ENCODE measurements at places on chromosomes 11 and 22.

- no peak for DNase-seq
These were observed 83.9 kb upstream of the USP47 start for GRCh38 chr11:11757909-11758308.

DNA sequence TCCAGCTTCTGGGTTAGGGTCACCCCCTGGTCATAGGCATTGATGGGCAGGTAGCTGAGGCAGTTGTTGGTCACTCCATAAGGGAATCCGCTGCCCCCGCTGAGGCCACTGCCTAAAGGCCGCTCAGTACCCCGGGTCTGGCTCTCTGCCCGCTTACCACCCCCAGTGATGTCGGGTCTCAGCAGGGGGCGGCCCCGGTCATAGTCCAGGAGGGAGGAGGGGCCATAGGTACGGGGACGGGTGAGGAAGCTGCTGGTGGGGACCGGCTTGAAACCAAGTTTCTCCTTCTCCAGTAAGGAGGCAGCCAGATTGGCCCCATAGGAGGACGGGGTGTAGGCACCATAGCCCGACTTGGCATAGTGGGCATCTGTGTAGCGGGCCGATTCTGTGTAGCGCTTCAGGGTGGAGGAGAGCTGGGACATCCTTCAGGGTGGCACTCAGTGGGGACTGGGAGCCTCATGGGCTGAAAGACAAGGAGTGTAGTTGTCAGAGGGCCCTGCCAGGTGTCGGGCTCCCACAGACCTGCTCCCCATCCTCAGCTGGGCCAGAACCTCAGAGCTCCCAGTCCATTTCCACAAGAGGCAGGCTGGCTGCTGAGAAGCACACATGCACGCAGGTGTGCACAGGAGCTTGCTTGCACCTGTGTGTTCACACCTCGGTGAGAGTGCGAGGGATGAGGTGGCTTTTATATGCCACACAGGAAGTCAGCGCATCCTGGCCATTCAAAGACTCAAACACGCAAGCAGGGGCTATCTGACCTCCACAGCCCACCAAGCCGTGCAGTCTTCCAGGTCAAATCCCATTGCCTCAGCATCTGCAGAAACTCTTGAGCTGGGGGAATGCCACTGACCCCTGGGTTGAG lies 8.2 kb downstream of the USP2 start:
- DNase-seq, result no peak

DNA sequence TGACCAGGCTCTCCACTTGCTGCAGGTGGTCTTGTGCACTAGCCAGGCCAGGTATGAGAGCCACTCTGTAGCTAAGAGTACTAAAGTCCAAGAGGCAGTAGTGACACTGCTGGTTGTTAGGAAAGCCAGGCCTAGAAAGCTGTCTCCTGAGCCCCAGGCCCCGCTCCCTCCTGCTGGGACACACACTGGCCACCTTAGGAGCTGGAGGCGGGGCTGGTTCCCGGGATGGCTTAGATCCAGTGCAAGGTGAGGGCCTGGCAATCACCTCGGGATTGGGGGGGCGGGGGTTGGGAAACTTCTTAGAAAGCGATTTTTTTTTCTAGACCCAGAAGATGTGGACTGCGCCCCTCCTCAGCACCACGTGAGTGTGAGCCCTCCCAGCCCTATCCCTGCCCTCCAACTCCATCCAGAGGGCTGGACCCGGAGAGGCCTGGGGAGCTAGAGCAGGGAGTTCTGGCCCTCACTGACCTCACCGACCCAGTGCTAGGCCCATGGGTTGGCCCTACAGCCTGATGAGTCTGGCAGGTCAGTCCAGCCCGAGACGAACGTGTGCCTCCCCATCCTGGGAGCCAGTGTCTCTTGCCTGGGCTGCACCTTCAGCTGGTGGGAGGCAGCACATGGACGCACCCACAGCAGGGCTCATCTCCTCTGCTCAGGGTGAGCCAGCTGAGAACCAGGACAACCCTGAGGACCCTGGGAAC lies 18.1 kb downstream of the SLC37A2 start:
- DNase-seq, result no peak

- no peak for DNase-seq
These were observed 8.5 kb downstream of the SPON1 start for GRCh38 chr11:13970986-13971385.

DNA sequence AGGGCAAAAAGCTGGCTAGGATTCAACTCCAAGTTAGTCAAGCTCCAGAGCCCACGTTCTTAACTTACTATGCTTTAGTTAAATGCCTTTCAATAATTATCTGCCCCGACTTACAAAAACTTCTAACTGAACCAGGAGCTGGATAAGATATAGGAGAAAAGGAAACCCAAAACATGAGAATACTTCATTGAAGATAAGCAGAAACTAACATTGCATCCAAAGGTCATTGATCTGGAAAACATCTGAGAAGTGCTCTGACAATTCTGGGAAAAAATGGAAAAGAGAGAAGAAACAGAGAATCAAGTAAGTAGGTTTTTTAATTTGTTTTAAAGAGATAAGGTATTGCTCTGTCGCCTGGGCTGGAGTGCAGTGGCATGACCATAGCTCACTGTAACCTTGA lies 27.2 kb downstream of the ACAT1 start:
- no peak for DNase-seq

Data from stimulated activated effector memory CD8-positive, alpha-beta T cell treated with anti-CD3 and anti-CD28 coated beads, Interleukin-12 subunit alpha, Interleukin-12 subunit beta, amount 100 ng/mL, for 72 hours (primary cell).